Memory B cell (primary cell): ENCODE measurements at places on chromosomes 16 and 17.

DNA sequence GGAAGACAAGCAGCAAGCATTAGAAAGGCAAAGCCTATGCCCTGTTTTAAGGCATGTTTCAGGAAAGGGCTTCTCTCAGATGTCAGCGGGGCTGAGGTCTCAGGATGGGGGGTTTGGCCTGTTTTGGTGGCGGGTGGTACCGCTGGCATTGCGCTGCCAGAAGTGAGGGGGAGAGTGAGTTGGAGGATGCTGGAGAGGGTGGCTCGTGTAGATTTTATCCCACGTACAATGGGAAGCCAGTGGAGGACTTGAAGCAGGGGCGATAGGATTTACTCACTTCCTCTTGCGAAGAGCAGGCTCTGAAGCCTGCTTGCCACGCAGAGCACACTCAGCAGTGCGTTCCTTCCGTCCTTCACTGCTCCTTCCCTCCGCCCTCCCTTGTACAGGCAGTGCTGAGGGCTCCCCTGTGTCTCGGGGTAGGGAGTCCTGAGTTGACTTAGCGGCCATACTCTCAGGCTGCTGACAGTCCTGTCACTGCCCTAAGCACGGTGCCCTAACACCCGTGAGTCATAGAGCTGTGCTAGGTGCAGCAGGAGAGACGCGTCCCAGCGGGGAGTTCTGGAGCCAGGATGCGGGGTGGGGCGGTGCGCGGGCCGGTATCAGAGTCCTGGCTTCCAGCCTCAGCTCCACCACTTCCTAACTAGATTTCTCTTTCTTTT lies 113.1 kb downstream of the SNX29 start:
- peak; percentile 30 for DNase-seq

DNA sequence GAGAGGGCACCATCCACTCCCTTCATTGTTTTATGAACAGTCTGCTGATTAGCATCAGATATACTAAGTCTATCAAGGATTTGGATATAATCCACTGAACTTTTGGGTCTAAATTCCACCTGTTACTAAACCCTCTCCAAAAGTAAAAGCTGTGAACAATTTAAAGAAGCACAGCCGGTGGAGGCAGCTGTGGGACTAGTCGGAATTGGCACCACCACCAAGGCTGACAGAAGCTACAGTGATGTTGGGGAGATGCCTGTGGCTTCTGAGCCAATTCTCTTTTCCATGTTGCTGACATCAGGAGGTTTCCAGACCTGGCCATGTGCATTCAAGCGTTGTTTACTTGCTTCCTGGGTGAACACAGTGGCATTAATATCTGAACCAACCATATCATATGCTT lies 679.0 kb upstream of the CA10 start:
- DNase-seq, result no peak

GRCh38 chr17:81910840-81911276 lies 341 bp downstream of the PCYT2 start:
- no peak for DNase-seq

- no peak for DNase-seq
Measured at GRCh38 chr16:75022567-75022966, 23.7 kb downstream of the ZNRF1 start.

DNA sequence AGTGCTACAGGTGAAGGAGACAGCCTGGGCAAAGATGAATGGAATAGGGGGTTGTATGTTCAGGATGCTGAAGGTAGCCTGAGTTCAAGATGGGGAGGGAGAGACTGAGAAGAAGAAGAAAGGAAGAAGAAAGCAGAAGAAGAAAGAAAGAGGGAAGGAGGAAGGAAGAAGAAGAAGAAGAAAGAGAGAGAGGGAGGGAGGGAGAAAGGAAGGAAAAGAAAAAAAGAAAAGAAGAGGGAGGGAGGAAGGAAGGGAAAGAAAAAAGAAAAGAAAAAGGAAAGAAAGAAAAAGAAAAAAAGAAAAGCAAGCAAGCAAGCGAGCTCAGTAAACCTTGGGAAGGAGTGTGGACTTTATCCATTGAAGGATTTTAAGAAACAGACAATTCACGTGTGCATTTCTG lies 7.8 kb downstream of the CCDC42 start:
- no peak for DNase-seq

GRCh38 chr17:57327176-57327970 lies 71.0 kb downstream of the MSI2 start:
- DNase-seq, result no peak

DNA sequence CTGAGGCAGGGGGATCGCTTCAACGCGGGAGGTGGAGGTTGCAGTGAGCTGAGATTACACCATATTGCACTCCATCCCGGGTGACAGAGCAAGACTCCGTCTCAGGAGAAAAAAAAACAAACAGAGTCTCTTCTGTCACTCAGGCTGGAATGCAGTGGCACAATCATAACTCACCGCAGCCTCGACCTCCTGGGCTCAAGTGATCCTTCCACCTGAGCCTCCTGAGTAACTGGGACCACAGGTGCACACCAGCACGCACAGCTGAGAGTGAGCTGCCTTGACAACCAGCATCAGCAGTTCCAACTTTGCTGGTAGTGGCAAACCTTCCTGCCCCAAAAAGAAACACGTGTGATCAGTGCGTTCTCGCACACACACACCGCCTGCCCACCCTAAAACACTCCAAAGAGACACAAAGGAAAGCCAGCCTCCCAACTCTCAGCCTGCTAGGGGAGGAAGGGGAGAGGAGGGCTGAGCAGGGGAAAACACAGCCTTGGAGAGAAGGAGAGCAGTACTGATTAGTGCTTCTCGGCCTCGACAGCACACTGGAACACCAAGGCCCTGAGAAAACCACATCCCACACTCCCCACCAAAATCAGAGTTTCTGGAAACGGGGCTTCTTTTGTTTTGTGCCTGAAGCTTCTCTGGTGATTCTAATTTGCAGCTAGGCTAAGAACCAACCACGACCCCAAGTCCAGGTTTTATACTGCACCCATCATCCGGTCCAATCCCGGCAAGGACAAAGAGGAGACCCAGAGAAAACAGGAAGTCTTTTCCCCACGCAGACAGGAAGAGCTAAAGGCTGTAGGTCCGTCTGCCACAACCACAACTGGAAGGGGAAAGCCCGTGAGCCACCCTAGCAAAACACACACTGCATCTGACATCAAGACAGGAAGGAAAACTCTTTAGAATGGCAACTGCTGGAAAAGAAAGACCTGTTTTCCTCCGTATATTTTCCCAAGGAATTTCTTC lies 28.8 kb downstream of the ZCCHC14 start:
- no peak for DNase-seq
